ENCODE measurements at places on chromosomes 6 and 20.

GRCh38 chr20:9255171-9255570 is 186.3 kb downstream of the PLCB4 start:
- H3K4me1 ChIP-seq, result no peaks in the 10 kb centered on the region
- no peaks in the 10 kb centered on the region for H3K27me3 ChIP-seq
- DNase-seq, result no peak
- H3K4me3 ChIP-seq, result no peak overlapping the region
- H3K36me3 ChIP-seq, result no peaks in the 10 kb centered on the region
- no peak overlapping the region for H3K27ac ChIP-seq

- H3K27ac ChIP-seq, result peak overlapping the region; percentile 89
- DNase-seq, result peak; percentile 98
- no peak overlapping the region for H3K4me3 ChIP-seq
- peaks cover 26% of the 10 kb centered on the region for H3K4me1 ChIP-seq
Measured at GRCh38 chr6:36735110-36736071, 37.8 kb downstream of the RAB44 start.

DNA sequence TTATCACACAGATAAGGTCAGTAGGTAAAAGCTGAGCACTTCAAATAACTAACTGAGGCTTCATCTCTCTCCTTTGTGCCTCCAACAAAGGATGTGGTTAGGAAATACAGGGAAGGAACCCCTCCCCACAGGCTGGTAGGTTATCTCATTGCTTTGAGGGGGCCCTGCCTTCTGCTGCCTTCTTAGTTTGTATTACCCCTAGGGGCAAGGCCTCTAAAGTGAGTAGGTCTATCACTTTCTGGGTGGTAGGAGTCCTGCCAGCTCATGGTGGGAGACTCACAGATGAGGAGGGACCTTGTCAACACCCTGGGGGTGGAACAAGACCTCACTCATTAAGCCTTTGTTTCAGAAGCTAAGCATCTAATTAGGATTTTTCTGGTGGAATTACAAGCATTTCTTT is 34.6 kb downstream of the EDN1 start:
- H3K27me3 ChIP-seq, result no peaks in the 10 kb centered on the region
- H3K4me3 ChIP-seq, result no peak overlapping the region
- no peak for DNase-seq
- H3K27ac ChIP-seq, result no peak overlapping the region
- no peaks in the 10 kb centered on the region for H3K4me1 ChIP-seq

DNA sequence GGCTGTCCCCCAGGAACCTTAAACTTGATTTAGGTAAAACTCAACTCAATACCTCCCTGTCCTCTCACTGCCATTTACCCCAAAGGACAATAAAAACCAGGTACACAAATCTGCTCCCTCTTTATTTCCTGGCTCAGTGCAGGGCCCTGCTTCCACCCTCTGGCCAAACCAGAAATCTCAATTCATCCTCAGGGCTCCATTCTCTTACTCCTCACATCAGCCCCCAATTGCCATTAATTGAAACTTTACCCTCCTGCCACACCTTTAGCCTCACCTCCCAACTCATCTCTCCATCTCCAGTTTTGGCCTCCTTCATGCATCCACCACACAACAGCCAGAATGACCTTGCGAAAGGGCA is 10.5 kb downstream of the ZBTB2 start:
- peaks cover 9% of the 10 kb centered on the region for H3K4me1 ChIP-seq
- DNase-seq, result no peak

DNA sequence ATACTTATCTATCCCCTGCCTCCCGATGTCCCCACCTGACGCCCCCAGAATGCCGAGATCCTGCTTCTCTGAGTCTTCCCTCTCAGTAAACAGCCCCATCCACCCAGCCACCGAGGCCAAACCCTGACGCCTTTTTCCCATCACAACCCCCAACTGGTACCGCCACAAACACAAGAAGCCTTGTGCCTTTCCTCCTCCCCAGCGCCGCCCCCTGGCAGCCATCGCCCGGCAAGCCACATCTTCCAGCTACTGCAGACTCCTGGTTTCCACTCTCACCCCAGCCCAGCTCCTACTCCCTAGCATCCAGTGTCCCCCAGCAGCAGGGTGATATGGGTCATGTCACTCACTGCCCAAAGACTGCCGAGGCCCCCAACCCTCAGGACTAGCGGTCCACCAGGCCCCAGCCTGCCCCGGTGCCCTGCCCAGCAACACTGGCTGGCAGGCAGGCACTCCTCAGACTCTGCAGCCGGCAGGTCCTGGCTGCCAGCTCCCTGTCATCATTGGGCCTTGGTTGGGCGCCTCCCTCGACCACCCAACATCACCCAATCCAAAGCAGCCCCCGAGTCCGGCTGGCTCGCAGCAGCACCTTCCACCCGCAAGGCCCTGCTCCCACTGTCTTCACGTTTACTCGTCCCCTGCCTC is 11.2 kb downstream of the TCFL5 start:
- peaks cover 8% of the 10 kb centered on the region for H3K4me1 ChIP-seq
- DNase-seq, result no peak
- H3K27ac ChIP-seq, result no peak overlapping the region
- H3K4me3 ChIP-seq, result no peak overlapping the region
- H3K27me3 ChIP-seq, result no peaks in the 10 kb centered on the region

DNA sequence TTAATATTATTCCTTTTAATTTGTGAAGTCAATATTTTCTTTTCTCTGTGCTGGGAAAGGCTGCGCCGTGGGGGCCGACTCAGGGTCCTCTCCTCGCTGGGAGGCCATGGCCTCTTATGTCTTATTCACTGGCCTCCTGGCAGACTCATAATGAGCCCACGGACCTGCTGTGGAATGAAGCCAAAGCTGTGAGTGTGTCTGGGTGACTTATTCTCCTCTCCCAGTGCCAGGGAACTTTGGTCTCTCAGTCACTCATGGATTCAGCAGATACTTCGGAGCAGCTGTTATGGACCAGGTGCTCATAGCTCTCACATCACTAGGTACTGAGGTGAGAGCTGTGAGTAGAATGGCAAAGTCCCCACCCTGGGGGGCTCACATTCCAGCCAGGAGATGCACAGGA is 297.6 kb downstream of the CDH26 start:
- peaks cover 5% of the 10 kb centered on the region for H3K27me3 ChIP-seq
- no peak overlapping the region for H3K4me3 ChIP-seq
- no peaks in the 10 kb centered on the region for H3K36me3 ChIP-seq
- DNase-seq, result no peak
- H3K27ac ChIP-seq, result no peak overlapping the region

DNA sequence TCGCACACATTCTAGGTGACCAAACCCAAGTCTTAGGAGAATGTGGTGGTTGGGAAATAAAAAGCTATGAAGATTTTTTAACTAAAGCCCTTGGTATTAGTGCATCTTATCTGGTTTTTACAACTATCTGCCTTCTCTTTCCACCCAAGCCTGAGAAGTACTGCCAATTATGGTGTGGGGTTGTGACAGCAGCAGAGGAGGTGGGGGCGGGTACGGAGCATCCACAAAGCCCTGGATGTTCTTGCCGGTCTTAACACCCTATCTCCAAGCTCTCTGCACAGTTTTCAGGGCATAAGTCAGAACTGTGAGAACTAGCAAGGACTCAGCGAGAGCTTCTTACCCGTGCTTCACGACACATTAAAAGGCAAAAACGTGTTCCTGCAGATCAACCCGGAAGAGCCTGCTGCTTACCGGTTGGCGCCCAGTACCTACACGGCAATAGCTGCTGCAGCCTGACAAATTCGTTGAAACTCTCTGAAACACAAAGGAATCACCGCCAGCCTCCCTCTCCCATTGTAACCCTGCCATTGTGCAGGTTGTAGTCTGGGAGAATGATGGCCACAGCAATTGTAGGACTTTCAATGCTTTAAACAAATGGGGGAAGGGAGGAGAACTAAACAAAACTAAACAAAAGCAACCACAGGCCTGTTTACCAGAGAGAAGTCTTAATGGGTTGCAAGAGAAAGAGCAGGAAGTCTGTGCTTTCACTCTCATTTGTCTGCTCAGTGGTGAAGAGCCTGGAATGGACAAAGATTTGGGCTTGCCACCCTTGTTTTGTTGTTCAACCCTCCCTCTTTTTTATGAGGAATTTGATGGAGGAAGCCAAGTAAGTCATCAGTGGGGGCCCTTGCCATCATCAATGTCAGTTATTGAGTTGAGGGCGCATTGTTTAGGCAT is 461.0 kb upstream of the JARID2 start:
- no peaks in the 10 kb centered on the region for H3K4me1 ChIP-seq
- no peak overlapping the region for H3K4me3 ChIP-seq
- H3K36me3 ChIP-seq, result no peaks in the 10 kb centered on the region
- H3K27ac ChIP-seq, result no peak overlapping the region

DNA sequence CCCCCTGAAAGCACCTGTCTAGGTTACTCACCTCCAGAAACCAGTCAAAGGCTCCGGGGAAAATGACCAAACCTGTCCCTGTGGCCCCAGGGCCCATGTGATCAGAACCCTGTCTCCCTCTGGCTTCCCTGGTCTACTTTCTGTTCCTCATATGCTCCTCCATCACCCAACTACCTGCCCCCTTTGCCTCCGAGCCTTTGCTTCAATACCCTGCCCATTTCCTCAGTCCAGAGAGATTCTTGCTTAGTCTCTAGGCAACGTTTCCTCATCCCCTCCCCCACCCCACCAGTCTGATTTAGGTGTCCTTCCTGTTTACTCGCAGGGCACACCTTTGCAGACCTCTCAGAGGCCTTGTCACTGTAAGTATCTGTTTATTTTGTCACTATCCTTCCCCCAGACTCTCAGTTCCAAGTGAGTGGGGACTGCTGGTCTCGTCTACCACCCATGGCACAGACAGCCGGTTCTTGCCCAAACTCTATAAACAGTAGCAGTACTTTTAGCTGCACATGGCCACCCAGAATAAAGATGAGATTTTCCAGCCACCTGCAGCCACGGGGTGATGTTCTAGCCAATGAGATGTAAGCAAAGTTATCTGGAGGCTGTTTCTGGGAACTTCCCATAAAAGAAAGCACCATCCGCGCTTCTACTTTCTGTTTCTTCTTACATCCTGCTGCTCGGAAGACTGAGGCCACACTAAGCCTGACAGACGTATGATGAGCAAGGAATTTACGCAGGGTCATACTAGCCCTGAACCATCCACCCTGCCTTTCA is 13.3 kb downstream of the ELOVL5 start:
- H3K27me3 ChIP-seq, result no peaks in the 10 kb centered on the region
- no peak for DNase-seq
- peaks cover 2% of the 10 kb centered on the region for H3K4me1 ChIP-seq

DNA sequence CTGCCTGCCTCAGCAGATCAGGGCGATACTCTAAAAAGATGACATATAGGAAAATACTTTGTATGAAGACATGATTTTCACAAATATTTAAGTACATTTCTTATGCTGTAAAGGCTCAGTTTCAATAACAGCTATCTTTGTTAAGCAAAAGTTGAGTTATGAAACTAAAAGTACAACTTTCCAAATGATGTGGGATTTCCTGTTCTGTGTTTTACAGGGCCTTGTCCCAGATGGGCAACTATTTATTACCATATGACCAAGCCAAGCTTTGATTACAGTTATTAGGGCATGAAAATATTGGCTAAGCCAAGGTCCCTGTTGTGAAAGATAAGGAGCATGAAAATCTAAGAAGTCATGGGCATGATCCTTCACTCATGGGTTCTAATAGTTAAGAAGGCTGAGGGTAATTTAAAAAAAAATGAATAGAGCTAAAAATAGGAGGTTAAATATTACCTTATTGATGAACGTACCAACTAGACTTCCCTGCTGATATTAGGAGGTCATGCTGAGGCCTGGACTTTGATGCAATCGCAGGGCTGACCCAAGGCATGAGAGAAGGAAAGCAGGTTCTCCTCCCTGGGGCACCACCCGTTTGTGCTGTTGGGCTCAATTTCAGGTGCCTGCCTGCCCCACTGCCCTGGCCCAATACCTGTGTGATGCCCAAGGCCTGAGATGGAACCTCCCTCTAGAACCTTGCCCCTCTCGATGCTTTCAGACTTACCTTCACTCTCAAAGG is 294.4 kb upstream of the PRDM1 start:
- H3K27ac ChIP-seq, result no peak overlapping the region
- H3K4me1 ChIP-seq, result no peaks in the 10 kb centered on the region
- H3K27me3 ChIP-seq, result no peaks in the 10 kb centered on the region
- no peak for DNase-seq

DNA sequence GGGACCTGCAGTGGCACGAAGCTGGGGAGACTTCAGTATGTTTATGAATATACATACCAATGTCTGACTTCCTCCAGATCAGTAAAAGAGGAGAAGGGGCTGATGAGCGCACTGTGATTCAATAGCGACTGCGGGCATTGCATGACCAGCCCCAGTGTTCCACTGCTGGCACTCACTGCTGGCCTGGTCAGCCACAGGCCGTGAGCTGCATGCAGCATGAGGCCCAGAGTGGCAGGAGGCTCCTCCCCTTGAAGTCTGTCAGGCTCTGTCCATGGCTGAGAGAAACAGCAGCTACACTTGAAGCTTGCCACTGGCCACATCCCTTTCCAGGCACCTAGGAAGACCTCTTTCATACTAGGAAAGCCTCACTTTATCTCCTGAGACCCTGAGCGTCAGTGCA is 265.9 kb upstream of the CDYL start:
- H3K4me3 ChIP-seq, result no peak overlapping the region
- no peaks in the 10 kb centered on the region for H3K36me3 ChIP-seq
- peaks cover 31% of the 10 kb centered on the region for H3K4me1 ChIP-seq
- no peak overlapping the region for H3K27ac ChIP-seq

DNA sequence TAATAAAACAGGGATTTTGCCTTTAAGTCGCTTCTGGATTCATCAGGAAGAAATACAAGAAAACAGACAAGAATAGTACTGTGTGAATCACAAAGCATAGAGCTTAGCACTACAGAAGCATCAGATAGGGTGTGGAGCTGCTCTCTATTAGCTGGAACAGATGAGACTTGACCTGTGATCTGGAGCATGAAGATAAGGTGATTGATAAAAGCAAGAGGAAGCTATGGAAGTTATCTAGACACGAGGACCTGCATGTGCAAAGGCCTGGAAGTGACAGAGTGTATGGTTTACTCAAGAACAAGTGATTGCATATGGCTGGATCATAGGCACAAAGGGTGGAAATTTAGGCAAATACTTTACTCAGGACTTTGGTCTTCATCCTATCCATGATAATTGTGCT is 112.9 kb upstream of the MLIP start:
- no peaks in the 10 kb centered on the region for H3K36me3 ChIP-seq
- DNase-seq, result no peak
- no peak overlapping the region for H3K4me3 ChIP-seq
- H3K4me1 ChIP-seq, result no peaks in the 10 kb centered on the region

DNA sequence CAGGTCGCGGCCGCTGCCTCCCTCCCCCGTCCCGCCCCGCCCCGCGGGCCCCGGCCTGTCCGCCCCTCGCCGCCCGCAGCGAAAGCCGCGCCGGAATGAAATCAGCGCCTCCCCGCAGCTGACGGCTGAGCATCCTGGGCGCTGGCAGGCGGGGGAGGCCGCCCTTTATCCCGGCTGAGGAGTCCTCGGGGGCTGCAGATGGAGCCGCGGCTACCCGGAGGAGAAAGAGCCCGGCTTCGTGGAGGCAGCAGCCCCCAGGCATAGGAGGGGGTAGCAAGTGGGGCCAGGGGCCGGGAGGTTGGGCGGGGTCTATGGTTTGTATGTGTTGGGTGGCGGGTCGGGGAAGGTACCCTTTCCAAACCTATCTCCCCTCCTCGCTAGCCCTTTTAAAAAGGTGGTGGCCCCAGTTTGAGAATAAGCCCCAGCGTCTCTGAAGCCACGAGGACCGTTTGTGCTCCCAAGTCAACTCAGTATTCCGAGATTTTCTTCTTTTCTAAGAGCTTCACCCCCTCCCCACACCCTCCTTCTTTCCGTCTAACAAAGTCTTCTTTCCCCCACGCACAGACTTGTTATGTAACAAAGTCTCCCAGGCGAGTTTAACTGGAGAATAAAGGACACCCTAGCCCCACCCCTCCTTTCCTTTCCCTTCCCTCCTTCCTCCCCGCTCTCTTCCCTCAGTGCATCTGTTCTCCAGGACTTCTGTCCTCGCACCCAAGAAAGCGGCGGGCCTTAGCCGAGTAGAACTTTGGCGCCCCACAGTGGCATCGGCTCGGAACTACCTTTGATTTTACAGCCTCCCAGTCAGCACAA is 11.0 kb downstream of the POU3F2 start:
- H3K36me3 ChIP-seq, result no peaks in the 10 kb centered on the region
- H3K27ac ChIP-seq, result no peak overlapping the region
- peaks cover 79% of the 10 kb centered on the region for H3K27me3 ChIP-seq
- peak; percentile 86 for DNase-seq

All from muscle of leg (tissue), 16 donors.